ENCODE measurements at places on chromosomes 6 and 20. TPM values are rescaled to one million over a fixed set of nuclear protein-coding genes. Genes with fewer than 3 reads are reported as not detected.

GRCh38 chr20:39462416-39462945, 500.3 kb downstream of the DHX35 start:
- H3K36me3 ChIP-seq = no peaks in the 10 kb centered on the region
- DNase-seq = no peak
- H3K27me3 ChIP-seq = peaks cover 51% of the 10 kb centered on the region
- no peak overlapping the region for H3K27ac ChIP-seq
- H3K4me3 ChIP-seq = no peak overlapping the region

GRCh38 chr20:52614051-52614863, 357.9 kb upstream of the TSHZ2 start:
- peaks cover 40% of the 10 kb centered on the region for H3K27me3 ChIP-seq
- H3K4me1 ChIP-seq = no peaks in the 10 kb centered on the region
- H3K36me3 ChIP-seq = no peaks in the 10 kb centered on the region
- DNase-seq = no peak
- H3K4me3 ChIP-seq = no peak overlapping the region

GRCh38 chr6:38708496-38708895, 5.6 kb upstream of the GLO1 start:
- peaks cover 10% of the 10 kb centered on the region for H3K4me1 ChIP-seq
- no peaks in the 10 kb centered on the region for H3K36me3 ChIP-seq

PLA2G7 gene
- 0.68 TPM for total RNA-seq

- no peaks in the 10 kb centered on the region for H3K27me3 ChIP-seq
- H3K27ac ChIP-seq = no peak overlapping the region
These were observed 48.5 kb downstream of the ADGRG6 start for GRCh38 chr6:142350309-142350708.

RHAG gene
- not detected for total RNA-seq

Data from PC-9 (cell line).